ENCODE measurements at places on chromosomes 2 and 18.

- DNase-seq = no peak
These were observed 47.9 kb downstream of the FRZB start for GRCh38 chr2:182818501-182818900.

GRCh38 chr2:100238471-100238870 is 83.8 kb downstream of the LONRF2 start:
- no peak for DNase-seq

- DNase-seq = no peak
These were observed 856.4 kb upstream of the CELF4 start for GRCh38 chr18:38421872-38422615.

- no peak for DNase-seq
These were observed 279.8 kb downstream of the RBM43 start for GRCh38 chr2:150981826-150982225.

- no peak for DNase-seq
These were observed 330.4 kb downstream of the LPIN1 start for GRCh38 chr2:12076810-12077209.

Data from erythroblast (primary cell).